Activated T-helper 2 cell treated with anti-CD3 and anti-CD28 coated beads, Interferon-gamma antibody, Interleukin-2, Interleukin-4, amounts not matched to agents 10 μg/mL and 5 μg/mL and 100 μg/mL, durations not matched to agents 14 hours and 24 hours and 36 hours (primary cell): ENCODE measurements at places on chromosomes 5 and 9. TPM values are rescaled to one million over a fixed set of nuclear protein-coding genes. Genes with fewer than 3 reads are reported as not detected.

KIF4B gene
- total RNA-seq, result 0.07 TPM in 1 of 2 replicates, not detected in the other

CARD6 gene
- total RNA-seq, result 1.5 and 1.6 TPM in 2 replicates

NMUR2 gene
- not detected in 2 replicates for total RNA-seq

FOXD4L3 gene
- total RNA-seq, result not detected in 2 replicates

GRK6 gene
- 131 and 134 TPM in 2 replicates for total RNA-seq

ITGA2 gene
- 1.4 and 1.5 TPM in 2 replicates for total RNA-seq

NUDT12 gene
- 1.6 and 3.1 TPM in 2 replicates for total RNA-seq

INIP gene
- 34.2 and 36.6 TPM in 2 replicates for total RNA-seq

SPEF2 gene
- 10.0 and 11.5 TPM in 2 replicates for total RNA-seq

ADGRV1 gene
- 12.4 TPM in 2 replicates for total RNA-seq

INSL4 gene
- not detected in 2 replicates for total RNA-seq

C9orf152 gene
- total RNA-seq, result not detected in 2 replicates

- H3K4me3 ChIP-seq, result no peak overlapping the region
- H3K4me1 ChIP-seq, result no peaks in the 10 kb centered on the region
- H3K36me3 ChIP-seq, result no peaks in the 10 kb centered on the region
- H3K27me3 ChIP-seq, result no peaks in the 10 kb centered on the region
- H3K27ac ChIP-seq, result no peak overlapping the region
These were observed 193.5 kb downstream of the GAS1 start for GRCh38 chr9:86753836-86754235.

GRCh38 chr5:152456815-152457443 is 51.9 kb upstream of the NMUR2 start:
- H3K27ac ChIP-seq, result no peak overlapping the region
- no peaks in the 10 kb centered on the region for H3K36me3 ChIP-seq
- no peaks in the 10 kb centered on the region for H3K4me1 ChIP-seq
- no peak for DNase-seq
- no peaks in the 10 kb centered on the region for H3K27me3 ChIP-seq
- H3K4me3 ChIP-seq, result no peak overlapping the region

- no peak overlapping the region for H3K4me3 ChIP-seq
- DNase-seq, result no peak
- no peak overlapping the region for H3K27ac ChIP-seq
- H3K4me1 ChIP-seq, result no peaks in the 10 kb centered on the region
- no peaks in the 10 kb centered on the region for H3K36me3 ChIP-seq
These were observed 51.6 kb downstream of the ENTREP1 start for GRCh38 chr9:69376651-69377050.

DNA sequence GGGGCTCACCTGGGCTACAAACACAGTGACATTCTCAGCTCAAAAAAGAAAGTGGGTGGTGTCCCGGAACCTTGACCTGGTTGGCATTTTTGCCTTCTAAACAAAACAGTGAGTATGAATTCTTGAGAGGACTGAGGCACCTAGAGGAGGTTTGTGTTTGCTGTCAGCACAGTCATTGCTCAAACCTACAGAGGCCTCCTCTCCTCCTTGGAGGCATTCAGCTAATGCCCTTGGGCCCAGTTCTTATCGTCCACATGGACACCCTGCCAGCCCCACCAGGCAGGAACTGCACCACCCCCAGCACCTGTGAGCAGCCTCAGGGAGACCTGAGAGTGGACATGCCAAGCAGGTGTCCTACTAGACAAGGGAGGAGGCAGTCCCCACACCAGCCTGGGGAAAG is 156.7 kb downstream of the SYK start:
- no peak overlapping the region for H3K27ac ChIP-seq
- peaks cover 20% of the 10 kb centered on the region for H3K4me1 ChIP-seq
- no peak overlapping the region for H3K4me3 ChIP-seq

DNA sequence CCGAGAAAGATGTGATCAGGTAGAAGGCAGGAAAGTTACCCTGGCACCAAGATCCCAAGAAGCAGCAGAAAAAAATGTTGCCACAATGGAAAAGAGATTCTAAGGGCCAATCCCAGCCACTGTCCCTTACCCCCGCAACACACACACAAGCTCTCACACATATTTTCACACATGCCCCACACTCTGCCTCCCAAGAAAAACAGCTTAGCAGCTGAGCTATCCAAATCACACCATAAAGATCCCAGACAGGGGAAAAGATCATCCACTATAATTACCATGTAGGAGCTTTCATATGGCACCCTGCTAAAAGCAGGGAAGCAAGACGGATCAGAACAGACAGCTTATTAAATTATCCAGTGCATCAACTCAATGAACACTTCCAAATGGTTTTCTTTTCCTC is 143.4 kb downstream of the FAM114A2 start:
- no peaks in the 10 kb centered on the region for H3K4me1 ChIP-seq
- no peak overlapping the region for H3K4me3 ChIP-seq
- no peaks in the 10 kb centered on the region for H3K36me3 ChIP-seq
- no peak overlapping the region for H3K27ac ChIP-seq
- no peaks in the 10 kb centered on the region for H3K27me3 ChIP-seq

GRCh38 chr9:71557310-71557709 is 211.0 kb downstream of the CEMIP2 start:
- H3K4me1 ChIP-seq, result no peaks in the 10 kb centered on the region
- H3K4me3 ChIP-seq, result no peak overlapping the region
- no peak for DNase-seq
- peaks cover 5% of the 10 kb centered on the region for H3K27me3 ChIP-seq
- no peak overlapping the region for H3K27ac ChIP-seq
- H3K36me3 ChIP-seq, result no peaks in the 10 kb centered on the region

- peak overlapping the region; percentile 23 for H3K4me3 ChIP-seq
- DNase-seq, result peak; percentile 33
- H3K4me1 ChIP-seq, result peaks cover 19% of the 10 kb centered on the region
- no peaks in the 10 kb centered on the region for H3K27me3 ChIP-seq
- peaks cover 2% of the 10 kb centered on the region for H3K36me3 ChIP-seq
- peak overlapping the region; percentile 74 for H3K27ac ChIP-seq
These were observed 2.1 kb upstream of the OGN start for GRCh38 chr9:92406477-92406876.

- H3K27me3 ChIP-seq, result no peaks in the 10 kb centered on the region
- H3K4me3 ChIP-seq, result no peak overlapping the region
- no peaks in the 10 kb centered on the region for H3K4me1 ChIP-seq
These were observed 199.3 kb upstream of the ADAMTSL1 start for GRCh38 chr9:18274693-18275092.

- H3K27me3 ChIP-seq, result no peaks in the 10 kb centered on the region
- no peak overlapping the region for H3K27ac ChIP-seq
- peaks cover 15% of the 10 kb centered on the region for H3K36me3 ChIP-seq
- no peaks in the 10 kb centered on the region for H3K4me1 ChIP-seq
- no peak overlapping the region for H3K4me3 ChIP-seq
- DNase-seq, result no peak
These were observed 47.5 kb downstream of the FAM114A2 start for GRCh38 chr5:153991168-153991567.

GRCh38 chr9:111937781-111938426 is 41.3 kb downstream of the UGCG start:
- H3K27me3 ChIP-seq, result no peaks in the 10 kb centered on the region
- H3K4me3 ChIP-seq, result peak overlapping the region; percentile 41
- peak; percentile 16 for DNase-seq
- H3K4me1 ChIP-seq, result peaks cover 23% of the 10 kb centered on the region
- peak overlapping the region; percentile 85 for H3K27ac ChIP-seq
- peaks cover 41% of the 10 kb centered on the region for H3K36me3 ChIP-seq

DNA sequence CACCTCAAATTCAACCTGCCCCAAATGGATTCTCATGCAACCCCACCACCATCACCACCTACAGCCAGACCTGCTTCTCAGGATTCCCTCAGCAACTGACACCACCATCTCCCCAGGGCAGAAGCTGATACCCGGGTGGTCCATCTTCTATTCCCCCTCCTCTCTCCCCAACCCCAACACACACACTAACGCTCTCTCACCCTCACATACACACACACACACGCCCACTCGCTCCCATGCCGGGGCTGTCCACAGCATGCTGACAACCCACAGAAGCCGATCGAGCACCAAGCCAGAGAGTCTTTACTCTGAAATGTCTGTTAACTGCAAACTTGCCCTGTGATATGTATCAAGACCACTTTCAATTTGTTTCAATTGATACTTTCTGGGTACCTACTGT is 28.4 kb downstream of the B4GALT1 start:
- H3K36me3 ChIP-seq, result peaks cover 18% of the 10 kb centered on the region
- no peaks in the 10 kb centered on the region for H3K27me3 ChIP-seq
- no peak for DNase-seq
- peaks cover 48% of the 10 kb centered on the region for H3K4me1 ChIP-seq

- H3K27me3 ChIP-seq, result no peaks in the 10 kb centered on the region
- H3K27ac ChIP-seq, result no peak overlapping the region
- no peak for DNase-seq
These were observed 487.5 kb upstream of the ZNF608 start for GRCh38 chr5:125233944-125234343.

DNA sequence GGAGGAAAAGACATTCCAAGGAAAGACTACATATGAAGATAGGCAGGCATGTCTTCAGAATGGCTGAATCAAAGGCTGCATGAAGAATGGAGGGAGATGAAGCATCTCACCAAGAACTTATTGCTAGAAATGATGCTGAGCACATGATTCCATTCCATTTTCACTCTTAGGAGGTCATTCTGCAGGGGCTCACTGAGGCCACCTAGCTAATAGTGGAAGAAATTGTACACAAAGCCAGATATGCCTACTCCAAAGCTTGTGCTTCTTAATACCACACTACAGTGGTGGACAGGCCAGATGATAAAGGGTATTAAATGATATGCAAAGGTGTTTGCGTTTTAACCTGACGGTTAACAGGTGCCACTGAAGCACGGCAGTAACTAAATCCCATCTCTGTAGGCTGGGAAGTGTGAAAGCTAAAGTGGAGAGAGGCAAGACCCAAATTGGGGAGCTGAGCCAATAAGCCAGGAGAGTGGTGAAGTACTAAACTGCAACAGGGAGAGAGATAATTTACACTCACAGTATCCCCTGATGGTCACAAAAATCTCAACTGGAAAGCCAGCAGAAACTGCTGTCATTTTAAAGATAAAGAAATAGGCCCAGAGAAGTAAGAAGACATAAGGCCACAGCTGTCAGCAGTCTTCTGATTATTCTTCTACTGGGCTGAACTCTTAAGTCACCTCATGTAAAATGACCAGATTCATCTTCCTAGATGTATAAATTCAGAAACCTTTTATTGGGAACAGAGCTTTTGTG is 14.6 kb downstream of the NDUFA8 start:
- H3K27me3 ChIP-seq, result no peaks in the 10 kb centered on the region
- peaks cover 39% of the 10 kb centered on the region for H3K36me3 ChIP-seq
- H3K4me1 ChIP-seq, result no peaks in the 10 kb centered on the region
- DNase-seq, result no peak

- no peak overlapping the region for H3K27ac ChIP-seq
- peaks cover 8% of the 10 kb centered on the region for H3K4me1 ChIP-seq
- H3K27me3 ChIP-seq, result peaks cover 48% of the 10 kb centered on the region
- no peaks in the 10 kb centered on the region for H3K36me3 ChIP-seq
These were observed 45.9 kb upstream of the APC start for GRCh38 chr5:112691758-112692157.

DNA sequence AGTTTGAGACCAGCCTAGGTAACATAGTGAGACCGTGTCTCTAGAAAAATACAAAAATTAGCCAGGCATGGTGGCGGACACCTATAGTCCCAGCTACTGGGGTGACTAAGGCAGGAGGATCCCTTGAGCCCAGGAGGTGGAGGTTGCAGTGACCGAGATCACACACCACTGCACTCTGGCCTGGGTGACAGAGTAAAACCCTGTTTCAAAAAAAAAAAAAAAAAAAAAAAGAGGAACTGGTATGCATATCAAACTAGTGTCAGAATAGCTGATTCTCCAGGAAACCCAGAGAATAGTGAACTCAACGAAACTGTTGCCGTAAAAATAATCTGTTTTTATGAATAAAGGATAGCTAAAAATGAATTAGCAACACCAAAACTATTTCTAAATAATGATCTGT is 126.6 kb upstream of the BASP1 start:
- no peaks in the 10 kb centered on the region for H3K4me1 ChIP-seq
- H3K36me3 ChIP-seq, result no peaks in the 10 kb centered on the region
- H3K27me3 ChIP-seq, result no peaks in the 10 kb centered on the region
